ENCODE measurements at places on chromosomes 6 and 20.

DNA sequence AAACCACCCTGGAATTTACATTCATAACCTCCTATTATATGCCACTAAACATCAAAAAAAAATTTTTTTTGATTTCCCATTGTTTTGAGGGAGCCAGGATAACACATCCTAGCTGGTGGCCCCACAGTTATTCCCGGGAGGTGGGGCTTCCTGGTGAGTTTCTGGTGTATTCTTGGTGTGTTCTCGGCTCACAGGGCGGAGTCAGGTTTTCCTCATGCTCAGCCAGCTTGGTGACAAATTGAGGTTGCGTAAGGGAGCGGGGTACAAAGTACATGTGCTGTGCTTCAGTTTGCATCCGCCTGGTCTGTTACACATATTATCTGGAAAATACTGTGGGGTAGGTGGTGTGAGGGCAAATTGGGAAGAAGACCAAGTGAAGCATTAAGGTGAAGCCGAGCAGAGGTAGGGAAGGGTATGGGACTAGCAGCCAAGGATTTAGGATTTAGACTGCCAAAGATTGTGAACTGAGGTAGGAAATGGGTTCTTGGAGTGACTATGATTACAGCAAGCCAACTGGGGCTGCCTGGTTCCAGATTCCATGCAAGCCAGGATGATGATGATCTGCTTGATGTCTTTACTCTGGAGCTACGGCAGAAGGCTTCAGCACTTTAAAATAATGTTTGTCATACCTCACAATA is 46.2 kb upstream of the EEF1A1 start:
- no peak for DNase-seq

DNA sequence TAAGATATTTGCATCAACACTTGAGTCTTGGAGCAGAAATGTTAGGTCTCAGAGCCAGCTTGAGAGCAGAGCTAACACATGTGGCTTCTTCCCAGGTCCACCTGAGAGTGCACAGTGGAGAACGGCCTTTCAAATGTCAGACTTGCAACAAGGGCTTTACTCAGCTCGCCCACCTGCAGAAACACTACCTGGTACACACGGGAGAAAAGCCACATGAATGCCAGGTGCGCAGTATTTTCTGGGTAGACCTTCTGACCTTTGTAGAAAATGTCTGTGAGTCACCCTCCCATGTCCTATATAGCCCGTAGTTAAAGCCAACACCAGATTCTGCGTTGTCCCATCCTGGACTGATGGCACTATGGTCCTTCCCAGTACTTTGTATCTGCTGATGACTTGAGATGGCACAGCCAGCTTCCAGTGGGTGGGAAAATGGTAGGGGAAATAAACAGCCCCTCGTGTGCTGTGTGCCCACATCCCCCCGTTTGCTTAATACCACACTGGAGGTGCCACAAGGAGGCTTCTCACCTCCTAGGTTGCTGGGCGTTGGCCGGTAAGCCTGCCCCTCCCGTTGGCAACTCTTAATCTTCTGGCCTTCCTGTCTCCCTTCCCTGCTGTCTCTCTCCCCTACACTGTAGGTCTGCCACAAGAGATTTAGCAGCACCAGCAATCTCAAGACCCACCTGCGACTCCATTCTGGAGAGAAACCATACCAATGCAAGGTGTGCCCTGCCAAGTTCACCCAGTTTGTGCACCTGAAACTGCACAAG is 20.3 kb downstream of the PRDM1 start:
- DNase-seq = no peak

DNA sequence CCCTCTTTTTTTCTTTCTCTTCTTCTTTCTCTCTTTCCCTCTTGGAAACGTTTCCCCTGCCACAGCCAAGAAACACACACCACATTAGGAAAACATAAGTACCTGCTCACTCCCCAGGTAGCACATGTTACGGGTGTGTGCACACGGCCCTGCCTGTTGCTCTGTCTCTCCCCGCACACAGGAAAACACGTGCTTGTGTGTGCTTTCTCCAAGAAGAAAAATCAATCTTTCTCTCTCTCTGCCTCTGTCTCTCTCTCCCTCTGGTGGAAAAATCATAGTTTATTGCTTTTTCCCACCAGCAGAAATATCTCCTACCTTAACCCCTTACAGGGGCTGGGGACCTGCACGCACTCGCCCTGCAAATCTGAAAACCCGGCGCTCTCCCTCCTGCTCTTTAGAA is 102.3 kb downstream of the EDN3 start:
- no peak for DNase-seq

DNA sequence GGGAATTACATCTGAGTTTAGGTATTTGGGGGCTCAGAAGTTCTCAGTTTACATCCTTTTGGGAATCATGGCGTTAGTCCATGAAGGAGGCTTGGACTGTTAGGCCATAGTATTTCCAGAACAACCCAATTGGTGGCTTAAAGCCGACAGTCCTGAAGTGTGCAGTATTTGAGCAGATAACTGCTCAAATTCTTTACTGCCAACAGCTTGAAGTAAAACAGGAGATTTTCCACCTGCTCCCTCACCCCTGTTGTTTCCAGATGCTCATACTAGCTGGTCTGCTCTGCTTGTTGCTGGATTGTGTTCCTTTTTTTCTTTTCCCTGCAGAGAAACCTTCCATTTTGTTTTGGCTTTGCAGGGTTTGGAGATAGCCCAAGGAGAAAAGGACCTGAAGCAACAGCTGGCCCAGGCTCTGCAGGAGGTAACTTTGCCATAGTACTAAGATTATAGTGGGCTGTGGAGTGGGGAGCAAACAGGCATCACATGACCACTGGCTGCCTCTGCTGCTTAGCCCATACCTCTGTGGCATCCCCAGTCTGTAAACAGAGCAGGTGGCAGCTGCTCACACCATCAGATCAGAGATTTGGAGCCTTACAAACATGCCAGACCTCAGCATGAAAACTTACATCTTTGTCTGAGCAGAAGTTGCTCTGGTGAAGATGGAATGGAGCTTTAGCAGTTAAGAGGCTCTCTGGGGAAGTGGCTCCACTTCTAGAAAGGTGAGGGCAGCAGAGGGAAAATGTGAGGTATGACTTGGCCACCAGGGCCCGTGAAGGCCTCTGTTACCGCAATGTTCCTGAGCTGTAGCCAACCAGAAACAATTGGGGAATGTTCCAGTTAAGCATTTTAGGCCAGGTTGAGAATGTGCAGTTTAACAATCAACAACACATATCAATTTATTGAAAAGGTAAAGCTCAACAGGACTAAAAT is 17.6 kb downstream of the RNF8 start:
- no peak for DNase-seq

GRCh38 chr20:17140894-17141293 is 85.9 kb upstream of the PCSK2 start:
- DNase-seq = no peak

GRCh38 chr6:53353624-53354023 is 4.9 kb upstream of the ELOVL5 start:
- DNase-seq = no peak

DNA sequence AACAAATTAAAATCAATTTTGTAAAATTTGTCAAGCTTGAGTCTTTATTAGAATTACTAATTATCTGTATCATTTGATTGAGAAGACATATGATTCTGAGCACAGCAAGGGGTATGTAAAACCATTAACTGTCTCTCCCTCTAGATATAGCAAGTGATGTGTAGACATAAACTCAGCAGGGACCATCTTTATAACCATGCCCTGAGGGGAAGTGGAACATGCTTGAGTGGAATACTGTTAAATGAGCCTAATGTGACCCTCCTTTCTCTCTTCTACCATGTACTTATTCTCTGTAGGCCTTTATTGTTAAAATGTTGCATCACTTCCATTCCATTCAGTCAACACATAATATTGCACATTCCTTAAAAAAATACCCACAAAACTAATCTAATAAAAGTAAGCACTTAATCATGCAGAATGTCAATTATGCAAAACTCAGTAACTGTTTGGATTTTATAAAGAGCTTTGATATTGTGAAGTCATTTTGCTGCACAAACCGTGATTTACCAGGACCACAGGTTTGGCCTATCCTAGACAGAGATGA is 896.6 kb upstream of the MANEA start:
- DNase-seq = peak; percentile 3

DNA sequence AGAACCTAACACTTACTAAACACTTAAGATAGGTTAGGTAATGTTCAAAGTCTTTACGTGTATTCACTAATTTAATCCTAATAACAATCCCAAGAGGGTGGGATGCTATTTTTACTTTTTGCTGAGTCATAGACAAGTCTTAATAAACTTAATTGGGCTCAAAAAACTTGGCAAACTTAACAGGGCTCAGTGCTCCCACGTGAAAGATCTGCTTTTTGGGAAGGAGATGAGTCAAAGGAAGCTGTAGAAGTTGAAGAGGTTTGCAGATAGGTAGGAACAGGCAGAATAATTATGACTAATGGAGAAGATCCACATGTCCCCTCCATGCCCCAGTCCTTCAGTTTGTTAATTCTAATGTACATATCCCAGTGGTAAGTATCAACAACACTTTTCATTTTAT is 44.5 kb upstream of the STMND1 start:
- DNase-seq = no peak

DNA sequence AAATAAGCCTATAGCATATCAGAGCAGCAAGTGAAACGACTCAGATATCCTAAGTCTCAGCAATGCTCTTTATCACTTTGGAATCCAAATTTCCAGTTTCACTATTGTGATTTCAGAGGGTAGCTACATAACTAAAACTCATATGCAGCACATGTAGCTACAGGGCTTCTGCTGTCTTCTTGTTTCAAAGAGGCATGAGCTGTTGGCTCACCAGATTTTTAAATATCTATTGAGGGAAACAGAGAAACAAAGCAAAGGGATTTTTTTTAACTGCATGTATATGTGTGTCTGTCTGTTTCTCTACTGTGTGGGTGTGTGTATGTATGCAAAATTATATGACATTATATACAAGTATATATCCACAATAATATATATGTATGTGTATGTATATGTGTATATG is 258.4 kb downstream of the HDGFL1 start:
- peak; percentile 43 for DNase-seq

DNA sequence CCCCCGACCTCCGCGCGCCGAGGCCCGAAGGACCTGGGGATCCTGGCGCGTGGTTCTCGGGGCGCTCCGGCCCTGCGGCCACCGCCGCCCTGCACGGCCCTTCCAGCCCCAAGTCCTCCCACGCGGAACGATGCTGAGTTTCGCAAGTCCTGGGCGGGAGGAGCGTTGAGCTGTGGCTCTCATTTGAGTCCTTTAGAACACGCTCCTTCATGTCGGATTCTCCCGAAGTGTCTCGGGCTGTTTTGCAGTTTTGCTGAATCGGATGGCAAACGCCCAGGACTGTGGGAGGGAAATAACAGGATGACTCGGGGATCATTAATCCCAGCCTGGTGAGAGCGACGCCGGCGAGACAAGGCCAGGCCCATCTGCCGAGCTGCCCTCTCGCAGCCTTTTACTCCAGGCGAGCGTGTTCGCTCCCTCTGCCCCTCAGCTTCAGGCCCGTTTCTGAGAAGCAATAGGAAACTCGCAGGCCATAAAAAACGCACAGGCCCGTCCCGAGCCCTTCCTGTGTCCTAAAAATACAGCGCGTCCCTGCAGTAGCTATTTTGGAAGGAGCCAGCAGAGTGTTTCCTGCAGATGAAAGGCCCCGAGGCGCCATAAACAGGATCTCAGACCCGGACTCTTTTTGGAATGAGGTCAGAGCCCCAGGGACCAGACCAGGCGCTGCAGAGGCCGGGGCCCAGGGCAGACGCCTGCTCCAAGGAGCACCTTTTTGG is 153.5 kb downstream of the DLL1 start:
- DNase-seq = no peak

GRCh38 chr20:37673444-37673843 is 20.4 kb upstream of the CTNNBL1 start:
- no peak for DNase-seq

- DNase-seq = no peak
Observed at GRCh38 chr20:62985444-62985778, 21.4 kb downstream of the BHLHE23 start.

DNA sequence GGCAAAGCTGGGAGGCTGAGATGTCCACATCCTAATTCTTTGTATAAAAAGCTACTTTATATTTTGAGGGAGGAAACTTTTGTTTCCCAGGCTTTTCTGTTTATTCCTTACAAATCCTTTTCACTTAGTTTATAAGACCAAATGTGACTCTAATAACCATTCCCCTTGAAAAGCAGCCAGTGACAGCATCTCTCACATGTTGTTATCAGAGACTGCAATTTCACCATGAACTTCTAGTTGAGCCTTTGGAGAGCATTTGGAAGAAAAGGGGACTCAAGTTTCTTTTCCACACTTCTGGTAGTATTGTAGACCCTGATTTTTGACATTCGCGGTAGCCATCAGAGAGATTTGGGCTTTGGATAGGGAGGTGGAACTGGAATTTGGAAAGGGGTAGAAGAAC is 215.8 kb downstream of the RNF144B start:
- no peak for DNase-seq

- DNase-seq = no peak
Observed at GRCh38 chr6:116877743-116878142, 701 bp downstream of the RFX6 start.

GRCh38 chr20:53840532-53840931 is 229.9 kb downstream of the BCAS1 start:
- DNase-seq = no peak

DNA sequence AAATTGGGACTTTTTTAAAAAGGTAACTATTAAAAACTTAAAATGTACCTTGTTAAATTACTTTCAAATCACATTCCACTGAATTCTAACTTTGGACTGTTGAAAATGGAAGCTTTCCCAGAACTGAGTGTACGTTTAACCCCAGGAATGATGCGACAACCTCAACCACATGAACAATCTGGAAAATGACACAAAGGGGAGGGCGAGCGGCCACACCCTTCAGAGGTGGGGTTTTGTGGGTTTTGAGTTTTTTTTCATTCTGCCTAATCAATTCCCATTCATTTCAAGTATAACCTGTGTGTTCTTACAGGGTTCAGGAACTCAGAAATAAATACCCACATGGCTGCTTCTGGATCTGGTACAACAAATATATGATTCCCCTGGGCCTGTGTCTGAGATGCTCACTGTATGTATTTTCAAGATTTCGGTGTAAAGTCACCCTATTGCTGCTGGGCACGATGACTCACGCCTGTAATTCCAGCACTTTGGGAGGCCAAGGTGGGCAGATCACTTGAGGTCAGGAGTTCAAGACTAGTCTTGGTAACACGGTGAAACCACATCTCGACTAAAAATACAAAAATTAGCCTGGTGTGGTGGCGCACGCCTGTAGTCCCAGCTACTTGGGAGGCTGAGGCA is 21.6 kb downstream of the CNKSR3 start:
- DNase-seq = no peak

GRCh38 chr20:41205313-41205712 is 68.0 kb downstream of the PLCG1 start:
- no peak for DNase-seq

DNA sequence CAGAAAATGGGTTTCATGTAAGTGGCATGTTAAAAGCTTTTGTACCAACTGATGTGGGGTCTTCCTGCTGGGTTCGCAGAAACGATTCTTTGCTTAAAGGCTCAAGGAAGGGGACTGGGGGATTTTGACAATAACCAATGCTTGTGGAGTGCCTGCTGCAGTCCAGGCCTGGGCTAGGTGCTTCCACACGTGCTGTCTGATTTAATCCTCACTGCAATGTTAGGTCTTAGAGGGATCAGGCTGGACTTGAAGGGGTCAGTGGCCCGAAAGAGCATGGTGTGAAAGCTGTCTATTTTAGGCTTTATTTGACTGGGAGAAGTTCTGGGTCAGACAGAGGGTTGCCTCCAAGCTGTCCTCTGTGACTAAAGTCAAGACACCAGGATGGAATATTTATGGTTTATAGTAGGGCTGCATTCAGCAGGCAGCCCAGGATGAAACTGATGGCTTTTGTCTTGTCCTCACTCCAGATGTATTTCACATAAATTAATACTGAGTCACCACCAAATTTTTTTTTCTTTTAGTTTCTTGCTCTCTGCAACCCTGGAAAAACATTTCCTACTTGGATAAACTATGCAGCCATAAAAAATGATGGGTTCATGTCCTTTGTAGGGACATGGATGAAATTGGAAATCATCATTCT is 219.1 kb downstream of the ZMYND8 start:
- DNase-seq = no peak

GRCh38 chr20:40657526-40657925 is 31.5 kb downstream of the MAFB start:
- DNase-seq = no peak

All from HAP-1 (cell line).